Fibroblast of skin of left quadriceps (primary cell): ENCODE measurements at places on chromosomes 7 and 10.

DNA sequence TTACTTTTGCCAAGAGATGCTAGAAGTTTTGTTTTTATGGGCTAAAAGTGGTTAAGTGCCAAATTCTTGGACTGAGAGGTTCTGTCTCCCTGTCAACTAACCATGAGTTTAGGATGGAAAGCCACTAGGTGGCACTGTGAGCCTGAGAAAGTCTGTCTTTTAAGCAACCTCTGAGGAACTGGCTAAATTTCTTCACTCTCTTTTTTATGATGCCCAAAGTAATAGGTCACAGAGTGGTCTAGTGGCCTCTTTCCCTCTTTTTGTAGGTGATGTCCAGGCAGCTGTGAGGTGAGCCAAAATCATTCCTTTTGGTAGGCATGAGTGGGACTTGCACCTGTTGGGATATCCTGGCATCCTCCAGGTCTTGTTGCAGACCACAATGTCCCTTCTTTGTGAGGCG is 56.8 kb downstream of the SND1 start:
- DNase-seq, result peak; percentile 62

DNA sequence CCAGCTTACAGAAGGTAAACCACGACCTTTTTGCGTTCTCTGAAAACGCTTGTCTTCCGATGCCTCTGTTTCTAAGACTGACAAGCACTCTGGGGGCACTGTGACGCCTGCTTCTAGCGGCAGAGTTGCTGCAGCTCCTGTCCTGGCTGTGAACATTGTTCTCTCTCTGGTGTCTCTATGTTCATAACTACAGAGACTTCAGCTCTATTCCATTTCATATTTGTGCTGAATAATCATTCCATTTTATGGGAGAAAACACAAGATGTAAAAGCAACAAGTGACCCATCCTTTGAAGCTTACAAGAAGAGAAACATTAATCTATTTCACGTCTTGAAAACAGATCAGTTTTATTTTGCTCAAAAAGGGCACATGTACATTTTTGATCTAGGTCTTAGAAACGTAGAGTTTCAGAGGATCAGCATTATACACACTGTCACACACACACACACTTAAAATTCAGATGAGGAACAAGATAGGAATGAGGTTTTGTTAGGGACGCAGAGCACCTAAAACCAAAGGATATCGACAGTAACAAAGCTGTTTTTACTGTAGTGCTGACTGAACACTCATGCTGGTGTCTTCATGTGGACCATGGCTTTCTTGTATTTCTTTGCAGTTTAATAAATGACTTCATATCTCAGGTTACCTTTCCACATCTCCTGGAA is 3.0 kb downstream of the IKZF1 start:
- no peak for DNase-seq

GRCh38 chr10:13925971-13926780 is 339.4 kb downstream of the PRPF18 start:
- DNase-seq, result no peak

DNA sequence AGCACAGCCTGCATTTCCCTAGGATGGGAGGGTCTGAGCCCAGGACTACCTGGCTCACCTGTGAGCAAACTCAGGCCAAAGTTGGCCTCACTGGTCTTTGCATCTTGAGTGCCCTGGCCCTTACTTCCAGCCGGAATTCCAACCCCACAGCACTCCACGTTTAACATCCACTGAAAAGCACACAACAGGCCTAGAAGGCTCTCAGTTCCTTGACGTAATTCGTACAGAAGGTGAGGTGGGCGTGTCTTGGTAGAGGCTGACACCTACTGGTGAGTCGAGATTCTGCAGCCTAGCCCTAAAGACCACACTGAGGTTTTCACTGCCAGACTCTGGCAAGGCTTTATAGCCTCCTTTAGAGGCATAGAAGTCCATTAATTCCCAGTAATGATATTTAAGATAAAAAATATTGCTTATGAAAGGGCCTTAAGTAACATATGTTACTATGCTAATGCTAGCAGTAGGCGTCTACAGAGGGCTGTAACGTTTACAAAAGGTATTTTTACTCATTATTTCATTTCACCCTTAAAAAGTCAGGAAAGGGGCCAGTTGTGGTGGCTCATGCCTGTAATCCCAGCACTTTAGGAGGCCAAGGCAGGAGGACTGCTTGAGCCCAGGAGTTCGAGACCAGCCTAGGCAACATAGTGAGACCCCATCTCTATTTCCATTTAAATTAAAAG is 95.8 kb downstream of the HIP1 start:
- no peak for DNase-seq

- DNase-seq, result no peak
Measured at GRCh38 chr10:48444861-48445841, 138.7 kb downstream of the MAPK8 start.

GRCh38 chr10:71487726-71488125 is 91.0 kb downstream of the CDH23 start:
- DNase-seq, result no peak

DNA sequence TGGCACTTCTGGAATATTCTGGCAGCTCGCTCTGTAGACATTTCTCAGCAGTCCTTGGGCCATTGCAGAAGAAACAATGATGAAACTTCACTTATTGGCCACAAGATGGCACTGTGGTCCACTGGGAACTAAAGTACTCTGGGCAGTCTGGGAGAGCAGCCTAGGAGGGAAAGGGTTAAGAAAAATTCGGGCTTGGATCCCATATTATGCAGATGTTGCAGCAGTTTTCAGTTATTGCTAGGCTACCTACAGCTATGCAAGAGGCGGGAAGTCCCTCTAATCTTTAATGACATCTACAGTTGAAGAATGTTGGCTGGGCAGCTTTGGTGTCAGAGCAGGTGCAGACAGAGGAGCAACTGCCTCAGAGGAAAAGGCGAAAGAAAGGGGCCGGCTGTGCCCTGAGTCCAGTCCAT is 201.7 kb upstream of the PRSS58 start:
- DNase-seq, result peak; percentile 76

- DNase-seq, result no peak
Measured at GRCh38 chr7:15783987-15784693, 97.7 kb upstream of the MEOX2 start.

GRCh38 chr7:30843741-30844482 is 67.7 kb upstream of the AQP1 start:
- no peak for DNase-seq

DNA sequence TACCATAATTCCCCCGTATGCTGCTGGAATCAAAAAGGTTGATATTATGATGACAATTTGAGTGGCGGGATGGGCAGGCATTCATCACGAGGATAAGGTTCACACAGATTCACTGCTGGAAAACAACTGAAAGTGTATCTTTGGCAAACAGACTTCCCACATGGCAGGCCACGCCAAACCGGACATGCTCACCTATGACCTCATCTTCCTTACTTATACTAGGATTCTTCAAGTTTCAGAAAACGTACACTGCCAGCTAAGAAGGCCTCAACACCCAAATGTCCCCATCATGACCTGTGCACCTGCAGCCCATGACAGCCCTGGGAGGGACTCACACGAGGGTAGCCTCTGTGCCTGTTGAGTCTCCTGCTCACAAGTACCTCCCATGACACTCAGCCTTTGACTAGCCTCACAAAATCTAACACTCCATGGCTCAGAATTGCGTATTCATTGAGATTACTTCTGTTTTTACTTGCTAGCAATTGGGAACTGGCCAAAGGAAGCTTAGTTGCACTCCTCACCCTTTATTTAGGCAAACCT is 259.0 kb upstream of the GHITM start:
- DNase-seq, result no peak

DNA sequence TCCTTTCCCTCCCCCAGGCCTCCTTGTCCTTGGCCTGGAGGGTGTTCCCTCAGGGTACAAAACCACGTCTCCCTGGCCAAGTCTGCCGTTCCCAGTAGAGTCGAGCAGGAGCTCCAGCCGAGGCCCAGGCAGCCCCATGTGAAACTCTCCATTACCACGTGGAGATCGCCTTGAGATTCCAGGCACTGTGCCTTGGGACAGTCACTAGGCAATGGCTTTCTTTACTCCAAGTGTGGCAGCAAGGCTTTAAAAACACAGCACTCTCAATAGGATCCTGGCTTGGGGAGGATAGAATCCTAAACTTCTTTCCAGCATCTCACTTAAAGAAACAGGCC is 57.5 kb downstream of the PLXNA4 start:
- DNase-seq, result no peak

DNA sequence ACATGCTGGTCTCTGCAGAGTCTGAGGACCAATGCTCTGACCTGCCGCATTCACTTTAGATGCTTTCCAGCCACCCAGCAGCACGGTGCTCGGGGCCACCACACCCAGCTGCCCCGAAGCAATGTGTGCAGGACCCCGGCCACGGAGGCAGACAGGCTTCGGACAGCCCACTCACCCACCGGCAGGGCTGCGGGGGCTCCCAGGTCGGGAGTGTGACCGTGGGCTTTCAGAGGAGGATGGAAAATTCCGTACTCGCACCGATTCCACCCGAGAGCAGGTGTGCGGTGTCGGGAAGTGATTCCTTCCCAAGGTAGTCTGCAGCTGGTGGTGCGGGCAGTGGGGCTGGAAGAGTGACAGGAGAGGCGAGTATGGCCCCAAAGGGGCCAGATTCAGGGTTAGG is 190.9 kb downstream of the DNAJB6 start:
- no peak for DNase-seq

- no peak for DNase-seq
Measured at GRCh38 chr10:86674912-86675311, 6.6 kb downstream of the LDB3 start.
